Muscle of arm (tissue), 14 donors: ENCODE measurements at places on chromosomes 6 and 20.

DNA sequence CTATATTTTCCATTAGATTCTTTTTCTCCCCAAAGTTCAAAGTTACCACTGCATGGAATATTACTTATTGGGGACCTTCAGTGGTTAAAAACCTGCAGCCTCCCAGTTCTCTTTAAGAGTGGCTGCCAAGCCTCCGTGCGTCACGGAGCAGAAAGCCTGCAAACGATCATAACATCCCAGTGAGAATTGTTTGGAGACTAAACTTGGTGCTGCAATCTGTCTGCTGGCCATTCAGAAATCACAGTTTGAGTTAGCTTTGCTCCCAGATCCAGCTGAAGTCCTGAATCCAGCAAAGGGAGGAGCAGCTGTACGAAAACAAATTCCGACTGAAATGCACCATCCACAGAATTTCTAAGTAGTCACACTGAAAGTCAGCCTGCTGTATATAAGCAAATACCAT is 213.5 kb upstream of the PDE10A start:
- DNase-seq, result peak; percentile 92

- no peak for DNase-seq
Observed at GRCh38 chr20:16445482-16445881, 127.8 kb downstream of the KIF16B start.

GRCh38 chr6:84967389-84967788 is 203.0 kb upstream of the TBX18 start:
- no peak for DNase-seq

GRCh38 chr6:128335963-128336362 is 184.4 kb downstream of the PTPRK start:
- DNase-seq, result no peak

GRCh38 chr6:6230286-6230685 is 90.2 kb downstream of the F13A1 start:
- DNase-seq, result no peak

DNA sequence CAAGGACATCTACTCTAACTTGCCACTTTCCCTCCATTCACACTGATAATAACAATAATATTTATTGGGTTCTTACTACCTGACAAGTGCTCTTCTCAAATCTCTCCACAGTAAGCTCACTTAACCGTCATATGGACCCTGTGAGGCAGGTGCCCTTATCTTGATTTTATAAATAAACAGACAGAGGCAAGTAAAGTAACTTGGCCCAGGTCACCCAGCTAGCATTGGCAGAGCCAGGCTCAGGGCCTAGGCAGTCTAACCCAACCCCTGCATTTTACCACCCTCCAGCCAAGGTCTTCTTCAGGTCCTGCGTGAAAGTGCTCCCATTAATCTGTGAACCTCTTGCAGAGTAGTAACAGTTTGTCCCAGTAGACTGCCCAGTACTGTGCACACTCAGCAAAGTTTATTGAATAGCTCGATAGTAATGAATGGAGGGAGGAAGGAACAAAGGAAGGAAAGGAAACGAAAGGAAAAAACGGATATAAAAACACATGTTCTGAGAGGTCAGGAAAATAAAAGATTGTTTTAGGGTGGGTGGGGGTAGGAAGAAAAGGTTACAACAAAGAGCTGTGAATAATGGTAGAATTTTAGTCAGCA is 17.0 kb upstream of the STX11 start:
- no peak for DNase-seq

DNA sequence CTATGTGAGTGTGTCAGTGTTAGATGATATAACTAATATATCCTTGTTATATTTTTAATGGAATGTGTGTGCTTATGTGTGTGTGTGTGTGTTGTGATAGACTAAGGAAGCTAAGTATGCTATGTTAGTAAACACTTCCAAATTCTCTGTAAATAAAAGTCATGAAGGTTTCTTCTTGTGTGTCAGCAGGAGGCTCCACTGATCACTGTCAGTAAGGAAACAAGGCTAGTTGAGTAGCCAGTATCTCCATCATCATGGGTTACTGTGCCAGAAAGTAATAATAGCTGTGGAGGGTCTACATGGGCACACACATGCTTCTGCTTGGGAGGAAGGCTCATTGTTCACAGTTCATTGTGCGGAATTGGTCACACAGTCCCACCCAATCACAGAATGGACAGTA is 302.8 kb upstream of the RNF217 start:
- no peak for DNase-seq
